ENCODE measurements at places on chromosomes 6 and 20.

GRCh38 chr6:7203939-7204338, 96.2 kb downstream of the RREB1 start:
- DNase-seq, result no peak

- no peak for DNase-seq
Measured at GRCh38 chr20:62321521-62321948, 18.7 kb downstream of the ADRM1 start.

DNA sequence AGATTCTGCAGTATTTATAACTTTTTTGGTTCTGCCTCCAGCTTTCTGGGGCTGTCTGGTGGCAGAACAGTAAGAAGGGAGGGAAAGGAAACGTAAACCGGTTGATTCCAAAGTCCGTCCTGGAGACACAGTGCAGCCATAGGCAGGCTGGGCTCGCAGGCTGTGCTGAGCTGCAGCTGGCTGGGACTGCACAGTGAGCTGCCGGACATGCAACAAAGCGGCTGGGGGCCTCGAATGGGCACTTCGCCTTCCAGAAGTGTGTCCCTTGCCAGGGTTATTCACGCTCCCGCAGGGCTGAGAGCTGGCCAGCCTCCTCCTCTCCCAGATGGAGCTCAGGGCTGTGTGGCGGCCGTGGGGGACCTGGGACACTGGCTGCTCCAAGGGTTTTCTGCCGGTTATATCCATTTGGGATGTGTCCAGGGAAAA, 78.1 kb upstream of the CD93 start:
- no peak for DNase-seq

DNA sequence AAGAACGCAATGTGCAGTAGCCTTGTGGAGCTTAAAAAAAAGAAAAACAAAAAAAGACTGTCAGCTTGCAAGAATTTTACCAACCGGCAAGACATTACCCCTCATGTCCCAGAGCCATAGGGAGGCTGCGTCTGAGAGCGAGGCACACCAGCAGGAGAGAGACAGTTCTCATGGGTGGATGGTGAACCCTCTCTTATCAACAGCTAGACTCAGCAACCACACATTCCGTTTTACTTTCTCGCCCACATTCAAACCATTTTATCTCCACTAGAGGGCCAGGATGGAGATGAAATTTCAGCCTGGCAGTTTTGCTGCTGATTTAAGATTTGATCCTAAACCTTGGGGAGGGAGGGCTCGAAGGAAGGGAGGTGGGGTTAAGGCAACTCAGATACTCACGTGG, 247.0 kb downstream of the ATXN1 start:
- peak; percentile 10 for DNase-seq

GRCh38 chr6:3228046-3228671, 706 bp upstream of the TUBB2B start:
- no peak for DNase-seq

GRCh38 chr6:131758920-131759319, 48.1 kb upstream of the CTAGE9 start:
- DNase-seq, result no peak

DNA sequence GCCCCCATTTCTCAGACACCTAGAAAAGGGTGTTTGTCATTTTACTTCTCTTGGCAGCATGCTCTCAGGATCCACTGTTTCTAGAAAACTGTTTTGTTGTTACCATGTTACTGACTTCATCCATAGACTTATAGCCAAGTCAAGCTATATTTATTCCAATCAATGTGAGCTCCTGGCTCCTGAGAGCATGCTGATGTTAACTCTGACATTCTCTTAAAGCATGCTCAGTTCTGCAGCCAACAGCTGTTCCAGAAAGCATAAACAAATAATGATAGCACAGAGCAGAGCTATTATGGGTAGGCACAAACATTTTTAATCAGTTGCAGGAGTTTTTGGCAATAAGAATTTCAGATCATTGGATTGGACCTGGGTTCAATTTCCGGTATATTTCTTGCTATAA, 92.4 kb upstream of the CEP85L start:
- DNase-seq, result no peak

GRCh38 chr20:48275286-48276020, 490.2 kb upstream of the SULF2 start:
- DNase-seq, result no peak

GRCh38 chr6:145531822-145532221, 203.5 kb downstream of the EPM2A start:
- DNase-seq, result no peak
